ENCODE measurements at places on chromosomes 3 and 15.

DNA sequence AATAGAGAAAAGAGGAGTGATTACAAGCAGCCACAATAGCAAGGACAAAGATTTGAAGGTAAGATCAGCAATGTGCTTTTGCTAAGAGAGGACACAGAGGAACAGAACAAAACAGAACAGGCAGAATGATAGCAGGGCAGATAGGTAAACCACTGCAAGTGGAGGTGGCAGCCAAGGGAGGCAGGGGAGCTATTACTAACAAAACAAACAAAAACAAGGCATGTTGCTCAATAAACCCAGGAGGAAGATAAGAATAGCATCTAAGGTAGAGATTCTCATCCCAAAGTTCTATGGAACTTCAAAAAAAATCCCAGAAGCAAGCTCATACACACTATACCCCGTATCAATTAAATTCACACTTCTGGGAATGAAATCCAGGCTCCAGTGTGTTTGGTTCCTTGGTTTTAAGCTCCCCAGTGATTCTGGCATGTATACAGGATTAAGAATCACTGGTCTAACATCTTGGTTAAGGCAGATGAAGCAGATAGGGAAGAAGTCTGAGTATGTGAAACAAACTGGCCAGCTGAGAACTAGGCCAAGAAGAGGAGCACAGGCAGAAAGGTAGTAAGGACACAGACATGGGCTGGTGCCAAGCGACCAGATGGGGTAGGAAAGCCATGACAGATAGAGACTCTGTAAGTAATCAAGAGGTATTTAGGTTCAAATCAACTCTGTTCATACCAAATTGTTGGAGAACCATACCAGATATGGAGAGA, 189.2 kb downstream of the DTWD1 start:
- DNase-seq: no peak

DNA sequence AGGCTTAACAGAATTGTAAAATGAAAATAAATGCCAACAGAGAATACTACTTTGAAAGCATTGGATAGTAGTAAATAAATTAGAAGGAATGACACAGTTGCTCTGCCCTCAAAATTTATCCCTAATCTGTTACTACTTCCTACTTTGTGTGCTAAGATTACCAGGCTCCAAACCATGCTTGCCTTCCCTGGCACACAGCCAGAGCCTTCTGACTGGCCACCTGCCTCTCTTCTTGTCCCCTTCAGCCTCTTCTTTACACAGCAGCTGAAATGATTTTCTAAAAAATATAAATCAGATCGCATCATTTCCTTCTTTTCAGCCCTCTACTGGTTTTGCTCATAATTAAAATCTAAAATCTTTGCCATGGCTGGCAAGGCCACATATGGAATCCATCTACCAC, 334.1 kb downstream of the FHIT start:
- DNase-seq: no peak

- no peak for DNase-seq
Observed at GRCh38 chr15:52180851-52181450, 10.2 kb downstream of the GNB5 start.

GRCh38 chr15:39462691-39463090, 118.2 kb upstream of the THBS1 start:
- no peak for DNase-seq

DNA sequence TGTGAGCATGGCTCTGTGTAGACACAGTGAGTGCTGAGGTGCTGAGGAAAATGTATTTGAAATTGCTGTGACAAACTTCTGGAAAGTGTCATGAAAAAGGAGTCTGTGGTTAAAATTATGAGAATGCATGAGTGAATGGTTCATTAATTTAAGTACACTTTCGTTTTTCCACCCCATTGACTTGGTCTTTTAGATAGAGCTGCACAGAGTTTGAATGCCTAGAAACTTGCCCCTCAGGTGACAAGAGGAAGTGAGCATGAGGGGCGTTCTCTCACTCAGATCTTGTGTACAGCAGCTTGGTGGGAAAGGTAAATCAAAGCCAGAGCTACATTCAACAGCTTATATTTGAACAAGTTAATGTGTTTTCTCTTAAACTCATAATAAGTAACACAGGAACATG, 296.8 kb downstream of the WDR72 start:
- DNase-seq: no peak

DNA sequence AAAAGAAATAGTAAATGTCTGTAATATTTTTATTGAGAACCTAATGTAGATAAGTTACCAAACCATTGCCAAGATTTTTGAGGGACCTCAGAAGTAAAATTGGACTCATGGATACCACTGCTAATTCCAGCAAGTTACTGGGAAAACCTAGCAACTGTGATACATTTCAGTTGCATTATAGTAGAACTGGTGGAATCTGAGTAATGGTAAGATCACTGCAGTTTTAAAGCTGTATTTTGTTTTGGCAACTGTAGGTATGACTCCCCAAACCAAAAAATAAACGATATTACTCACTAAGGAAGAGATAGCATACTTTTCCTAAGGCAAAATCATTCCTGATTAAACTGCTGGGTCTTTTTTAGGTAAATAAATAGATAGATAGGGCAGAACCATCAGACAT, 54.0 kb downstream of the ARMC8 start:
- DNase-seq: no peak

GRCh38 chr15:25802285-25802830, 60.8 kb downstream of the ATP10A start:
- no peak for DNase-seq

DNA sequence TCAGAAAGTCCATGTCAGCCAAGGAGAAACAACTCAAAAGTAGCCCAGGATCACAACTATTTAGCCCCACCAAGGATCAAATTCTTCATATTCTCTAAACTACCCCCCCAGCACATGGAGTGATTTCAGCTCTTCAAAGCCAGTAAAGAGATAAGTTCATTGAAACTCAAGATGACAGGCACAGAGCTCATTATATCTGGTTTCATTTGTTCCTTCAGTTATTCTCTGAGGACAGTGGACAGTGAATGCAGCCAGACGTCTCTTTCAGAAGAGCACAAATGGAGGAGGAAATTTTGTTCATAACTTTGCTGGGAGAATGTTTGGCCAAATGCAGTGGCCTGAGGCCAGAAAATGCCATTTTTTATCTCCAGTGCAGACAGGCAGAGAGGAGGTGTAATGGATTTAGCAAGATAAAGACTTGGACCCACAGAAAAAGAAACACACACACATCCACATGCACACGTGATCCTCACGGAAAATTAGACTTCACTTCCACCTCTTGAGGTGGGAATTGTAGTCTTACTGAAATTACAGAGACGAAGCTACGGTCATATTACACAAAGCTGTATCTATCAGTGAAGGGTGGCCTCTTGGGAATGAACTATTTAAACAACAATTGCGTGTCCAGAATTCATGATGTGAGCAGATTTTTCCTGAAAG, 64.6 kb downstream of the HES1 start:
- no peak for DNase-seq

- no peak for DNase-seq
Observed at GRCh38 chr15:98524838-98525660, 123.3 kb upstream of the IGF1R start.

DNA sequence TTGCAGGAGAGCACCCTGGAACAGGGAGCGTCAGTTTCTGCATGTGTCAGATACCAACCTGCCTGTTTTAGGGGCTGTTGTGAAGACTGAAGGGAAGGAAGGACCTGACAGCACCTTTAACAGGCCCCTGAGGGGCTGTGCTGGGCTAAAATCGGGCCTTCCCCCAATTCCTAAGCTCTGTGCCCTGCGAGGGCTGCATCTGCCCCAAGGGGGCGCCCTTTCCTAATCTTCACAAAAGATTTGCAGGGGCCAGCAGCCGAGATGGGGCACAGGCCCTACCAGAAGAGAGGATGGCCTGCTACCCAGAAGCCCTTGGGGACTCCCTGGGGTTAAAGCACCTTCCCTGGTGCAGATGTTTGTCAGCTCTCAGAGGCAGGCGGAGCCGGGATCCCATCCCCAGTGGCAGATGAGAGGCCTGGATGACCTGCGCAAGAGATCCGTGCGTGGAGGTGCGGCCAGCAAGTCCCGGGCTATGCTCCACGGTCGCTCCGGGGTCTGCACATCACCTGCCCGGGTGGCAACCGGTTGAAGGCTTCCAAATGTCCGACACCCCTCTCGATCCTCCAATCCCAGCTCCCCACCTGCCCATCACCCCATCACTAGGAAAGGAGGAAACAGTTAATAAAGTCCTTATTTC, 53.6 kb downstream of the RHCG start:
- no peak for DNase-seq

DNA sequence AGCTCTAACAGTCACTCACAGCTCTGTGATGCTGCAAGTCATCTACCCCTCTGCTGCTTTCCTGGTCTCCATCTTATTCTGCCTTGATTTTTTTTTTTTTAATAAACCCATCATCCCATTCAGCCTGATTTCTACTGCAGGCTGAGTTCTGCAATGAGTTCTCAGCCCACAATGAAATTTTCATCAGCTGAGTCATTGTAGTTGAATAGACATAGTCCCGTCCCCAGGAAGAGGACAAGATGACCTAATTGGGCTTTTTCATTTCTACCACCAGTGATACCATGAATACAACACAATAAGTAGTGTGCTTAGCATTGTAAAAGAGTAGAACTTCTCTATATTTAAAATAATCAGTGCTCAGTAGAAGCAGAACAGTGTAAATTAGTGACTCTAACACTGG, 59.3 kb downstream of the C3orf85 start:
- DNase-seq: no peak

GRCh38 chr3:174681784-174682183, 177.3 kb upstream of the NAALADL2 start:
- DNase-seq: no peak

GRCh38 chr3:80157546-80157945, 389.7 kb upstream of the ROBO1 start:
- DNase-seq: no peak

GRCh38 chr15:97479957-97480356, 480.5 kb upstream of the ARRDC4 start:
- DNase-seq: no peak

DNA sequence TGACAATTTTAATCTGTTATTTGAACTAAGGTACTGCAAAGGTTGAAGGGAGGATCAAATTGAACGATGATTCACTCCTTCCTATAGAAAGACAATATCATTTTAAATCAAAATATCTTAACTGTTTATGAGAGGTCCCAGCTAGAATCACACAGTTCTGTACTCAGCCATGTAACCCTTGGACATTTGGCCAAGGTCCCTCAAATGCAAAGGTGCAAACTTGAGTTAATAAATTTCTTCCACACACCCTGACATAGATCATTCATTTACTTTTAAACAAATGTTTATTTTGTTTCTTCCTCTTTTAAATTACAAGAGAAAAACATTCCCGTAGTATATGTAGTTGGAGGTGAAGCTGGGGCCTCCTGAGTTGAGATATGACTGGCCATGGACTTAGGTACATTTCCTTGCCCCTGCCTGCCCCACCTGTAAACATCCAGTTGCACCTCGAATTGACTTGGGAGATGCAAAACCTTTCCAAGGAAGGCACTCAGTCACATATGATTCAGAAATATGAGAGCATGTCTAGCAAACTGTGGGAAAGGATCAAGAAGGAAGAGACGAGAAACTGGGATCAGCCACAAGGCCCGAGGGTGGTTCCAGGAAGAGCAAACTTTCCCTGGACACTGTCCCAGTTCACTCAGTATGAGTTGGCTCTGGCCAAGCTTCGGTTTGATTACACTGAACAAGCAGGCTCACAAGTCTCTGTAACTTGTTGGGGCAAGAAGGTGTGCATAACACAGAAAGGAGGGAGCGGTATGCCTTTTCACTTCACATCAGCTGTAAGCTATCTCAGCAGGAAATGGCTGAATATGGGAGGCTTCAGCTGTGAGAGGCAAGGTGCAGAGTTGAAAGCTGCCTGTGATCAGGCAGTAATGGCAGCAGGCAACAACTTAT, 6.7 kb downstream of the TNFSF10 start:
- no peak for DNase-seq

DNA sequence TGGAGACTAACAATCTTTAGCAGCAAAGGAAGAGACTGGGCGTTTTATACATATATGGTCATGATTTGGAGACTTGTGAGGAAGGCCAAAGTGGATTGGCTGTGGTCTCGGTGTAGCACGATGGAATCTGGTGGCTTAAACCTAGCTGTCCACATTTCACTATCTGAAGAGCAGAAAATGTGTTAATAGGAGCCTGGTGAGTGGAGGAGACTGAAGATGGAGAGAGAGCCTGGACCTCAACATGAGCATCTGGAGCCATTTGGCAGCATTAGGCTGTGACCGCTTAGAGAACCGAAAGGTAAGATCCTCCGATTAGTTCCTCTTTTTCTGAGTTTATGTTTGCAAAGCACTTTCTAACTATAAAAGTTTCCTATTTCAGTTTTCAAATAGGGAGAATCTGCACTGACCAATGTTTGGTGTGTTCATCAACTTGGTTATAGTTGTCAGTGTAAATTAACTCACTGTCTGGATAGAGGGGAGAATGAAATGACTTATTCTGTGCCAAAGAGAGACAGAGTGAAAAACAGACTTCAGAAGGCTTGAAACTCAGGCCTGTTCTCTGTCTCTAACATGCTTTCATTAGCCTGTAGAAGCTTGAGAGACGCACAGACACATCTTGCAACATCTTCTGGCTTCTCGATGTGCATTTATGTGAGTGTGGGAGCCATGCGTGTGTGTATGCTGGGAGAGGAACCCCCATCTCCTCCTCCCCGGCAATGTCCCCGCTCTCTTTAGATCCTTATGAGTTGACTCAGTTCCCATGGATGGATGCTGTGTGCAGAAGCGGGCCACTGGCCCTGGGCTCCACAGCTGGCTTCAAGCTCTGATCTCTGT, 244.7 kb upstream of the TBL1XR1 start:
- no peak for DNase-seq

GRCh38 chr3:186216900-186217819, 108.3 kb upstream of the ETV5 start:
- DNase-seq: no peak

DNA sequence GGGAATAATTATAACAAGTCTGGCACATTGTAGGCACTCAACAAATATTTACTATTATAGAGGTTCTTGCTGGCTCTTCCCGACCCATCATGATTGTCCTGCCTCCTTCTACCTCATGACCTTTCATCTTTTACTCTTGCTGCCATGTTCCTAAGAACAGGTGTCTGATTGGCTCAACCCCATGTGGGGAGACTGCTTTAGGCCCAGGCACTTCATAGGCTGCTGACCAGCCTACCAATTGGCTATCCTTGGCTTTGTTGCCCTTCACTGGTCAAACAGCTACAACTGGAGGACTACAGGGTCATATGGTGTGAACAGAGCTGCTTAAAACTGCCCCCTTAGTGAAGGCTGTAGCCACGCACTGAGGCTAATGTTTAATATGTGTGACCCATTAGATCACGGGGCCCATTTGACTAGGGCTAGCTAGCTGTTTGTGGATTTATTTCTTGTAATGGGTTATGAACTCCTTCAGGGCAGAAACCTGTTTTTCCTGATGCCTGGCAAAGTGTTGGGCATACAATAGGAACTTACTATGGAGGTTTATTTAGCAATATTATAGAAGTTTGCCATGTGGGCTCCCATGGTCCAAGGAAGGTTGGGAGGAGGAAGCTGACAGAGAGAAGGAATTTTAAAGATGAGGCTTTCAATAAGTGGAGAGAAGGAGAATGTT, 239.9 kb upstream of the TBC1D5 start:
- DNase-seq: no peak

- no peak for DNase-seq
Observed at GRCh38 chr3:53554559-53555067, 60.2 kb downstream of the CACNA1D start.

GRCh38 chr15:100898661-100899462, 19.2 kb downstream of the ALDH1A3 start:
- DNase-seq: no peak
